Germinal center (tissue), 1 donor: ENCODE measurements at places on chromosomes 5 and 9.

DNA sequence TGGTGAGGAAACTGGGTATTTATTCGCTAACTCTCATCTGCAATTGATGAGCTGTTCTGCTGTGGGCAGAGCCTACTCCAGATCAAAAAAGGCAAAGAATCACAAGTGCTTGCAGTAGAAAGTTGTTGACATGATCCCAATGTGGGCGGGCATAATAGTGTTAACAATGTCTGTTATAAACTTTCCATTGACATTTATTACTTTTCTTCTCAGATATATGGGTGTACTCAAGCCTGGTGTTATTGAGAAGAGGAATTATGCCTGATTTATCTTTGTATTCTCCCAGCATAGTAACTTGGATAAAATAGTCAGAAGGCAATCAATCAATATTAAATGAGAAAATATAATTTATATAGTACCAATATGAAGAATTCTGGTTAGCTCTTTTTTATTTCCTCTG, 47.8 kb downstream of the ZNF474 start:
- no peak for DNase-seq

DNA sequence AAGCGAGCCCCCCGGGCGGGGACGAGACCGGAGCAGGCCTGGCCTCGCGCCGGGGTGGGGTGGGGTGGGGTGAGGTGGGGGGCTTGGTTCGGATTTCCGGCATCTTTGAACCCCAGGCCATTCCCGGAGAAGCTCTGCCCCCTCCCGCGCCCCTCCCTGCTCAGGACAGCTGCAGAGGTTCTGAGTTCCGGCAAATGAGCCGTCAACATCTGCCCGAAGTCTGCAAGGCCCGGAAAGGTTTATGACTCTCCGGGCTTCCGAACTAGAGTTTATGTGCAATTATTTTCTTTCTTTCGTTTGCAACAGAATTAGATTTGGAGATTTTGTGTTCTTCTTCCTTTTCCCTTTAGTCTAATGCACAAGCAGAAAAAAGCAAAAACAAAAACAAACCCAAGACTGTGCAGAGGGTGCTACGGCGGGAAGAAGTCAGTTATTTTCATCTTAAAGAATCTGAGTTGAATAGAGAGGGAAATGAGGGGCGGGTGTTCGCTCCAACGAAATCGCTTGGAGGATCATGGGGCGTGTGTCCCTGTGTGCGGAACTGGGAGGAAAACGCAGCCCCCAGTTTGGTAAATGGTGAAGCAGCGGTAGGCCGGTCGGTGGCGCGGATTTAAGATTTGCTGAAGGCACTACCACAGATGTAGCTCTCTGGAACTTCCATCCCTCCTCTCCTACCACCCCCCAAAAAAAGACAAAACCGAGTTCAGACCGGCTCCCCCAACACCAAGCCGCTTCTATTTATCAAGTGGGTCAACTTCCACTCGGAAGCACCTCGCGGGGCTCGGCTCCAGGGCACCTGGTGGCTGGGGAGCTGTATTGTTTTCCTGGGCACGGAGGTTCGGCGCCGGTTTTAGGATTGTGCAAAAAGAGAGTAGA, 4.8 kb downstream of the LHX2 start:
- no peak for DNase-seq

GRCh38 chr9:135198144-135198543, 110.7 kb downstream of the OLFM1 start:
- no peak for DNase-seq

DNA sequence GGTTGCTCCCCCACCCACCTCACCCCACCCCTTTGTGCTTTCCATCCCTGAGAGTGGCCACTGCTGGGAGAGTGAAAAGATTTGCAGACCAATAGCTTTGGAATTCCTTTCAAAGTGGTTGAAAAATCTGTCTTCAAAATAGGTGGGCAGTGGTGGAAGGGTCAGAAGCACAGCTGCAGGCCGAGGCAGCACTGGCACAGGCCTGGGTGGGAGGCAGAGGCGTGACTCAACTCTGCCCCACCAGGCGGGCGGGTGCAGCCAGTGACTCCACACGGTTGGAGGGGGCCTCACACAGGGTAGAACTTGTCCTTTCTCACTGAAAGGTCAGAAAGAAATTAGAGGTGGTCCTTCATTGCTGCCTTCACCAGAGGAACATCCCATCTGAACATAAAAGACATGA, 214.9 kb upstream of the TBCA start:
- DNase-seq: no peak

DNA sequence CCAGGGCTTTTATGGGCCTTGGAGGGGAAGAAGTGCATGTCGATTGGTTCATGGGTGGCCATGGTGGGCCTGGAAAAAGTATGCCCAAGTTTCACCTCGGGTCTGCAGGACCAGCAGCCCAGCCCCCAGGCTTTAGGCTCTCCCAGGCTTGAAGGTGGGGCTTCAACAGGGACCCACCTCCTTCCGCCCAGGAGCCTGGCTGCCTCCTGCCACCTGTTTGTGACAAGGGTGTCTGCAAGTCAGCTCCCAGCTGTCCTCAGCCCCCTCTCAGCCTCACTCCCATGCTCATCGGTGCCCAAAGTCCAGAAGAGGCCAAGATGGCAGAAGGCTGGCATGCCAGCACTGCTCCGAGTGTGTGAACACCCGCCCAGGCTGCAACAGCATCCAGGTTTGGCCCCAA, 1063.2 kb upstream of the ACO1 start:
- DNase-seq: no peak

GRCh38 chr5:54311176-54311677, 854 bp upstream of the ARL15 start:
- DNase-seq: peak; percentile 5

GRCh38 chr9:87276851-87277261, 220.8 kb upstream of the DAPK1 start:
- DNase-seq: no peak

- DNase-seq: no peak
These were observed 51.8 kb downstream of the SH3TC2 start for GRCh38 chr5:149011084-149011483.

GRCh38 chr9:26727471-26727870, 165.1 kb downstream of the CAAP1 start:
- no peak for DNase-seq

DNA sequence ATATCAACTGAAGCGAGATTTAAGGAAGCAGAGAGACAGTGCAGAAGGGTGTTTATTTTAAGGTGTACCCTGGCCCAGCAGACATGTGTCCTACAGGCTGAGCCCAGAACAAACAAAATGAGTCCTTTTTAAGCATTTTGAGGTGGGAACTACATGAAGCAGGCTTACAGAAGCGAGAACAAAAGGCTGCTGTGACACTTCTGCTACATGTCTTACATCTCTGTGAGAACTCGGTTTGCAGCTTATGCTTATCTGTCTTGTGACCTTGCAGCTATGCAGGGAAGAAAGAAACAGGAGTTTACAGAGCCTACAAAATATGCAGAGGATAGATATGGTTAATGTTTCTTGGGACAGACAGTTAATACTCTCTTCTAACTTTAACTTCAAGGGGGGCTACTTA, 295.9 kb downstream of the CEMIP2 start:
- DNase-seq: no peak

- DNase-seq: no peak
These were observed 14.9 kb upstream of the GABRG2 start for GRCh38 chr5:162052676-162053075.

DNA sequence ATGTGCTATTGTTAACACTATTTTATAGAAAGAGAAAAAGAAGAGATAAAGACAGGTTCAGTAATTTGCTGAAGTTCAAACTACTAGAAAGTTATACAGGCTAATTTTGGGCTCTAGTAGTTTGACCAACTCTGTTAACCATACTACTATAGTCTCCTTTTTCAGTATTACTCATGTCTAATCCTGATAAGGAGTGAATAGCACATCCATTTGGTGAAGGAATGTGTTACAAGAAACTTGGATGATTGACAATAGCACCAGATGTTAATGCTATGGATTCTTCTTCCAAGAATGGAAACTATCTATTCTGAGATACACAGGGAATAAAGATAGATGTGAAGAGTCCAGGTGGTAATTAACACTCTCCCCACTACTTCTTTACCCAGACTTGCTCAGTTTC, 677.3 kb downstream of the PRELID2 start:
- DNase-seq: no peak

GRCh38 chr5:81253875-81254274, 20.8 kb downstream of the CKMT2 start:
- no peak for DNase-seq

DNA sequence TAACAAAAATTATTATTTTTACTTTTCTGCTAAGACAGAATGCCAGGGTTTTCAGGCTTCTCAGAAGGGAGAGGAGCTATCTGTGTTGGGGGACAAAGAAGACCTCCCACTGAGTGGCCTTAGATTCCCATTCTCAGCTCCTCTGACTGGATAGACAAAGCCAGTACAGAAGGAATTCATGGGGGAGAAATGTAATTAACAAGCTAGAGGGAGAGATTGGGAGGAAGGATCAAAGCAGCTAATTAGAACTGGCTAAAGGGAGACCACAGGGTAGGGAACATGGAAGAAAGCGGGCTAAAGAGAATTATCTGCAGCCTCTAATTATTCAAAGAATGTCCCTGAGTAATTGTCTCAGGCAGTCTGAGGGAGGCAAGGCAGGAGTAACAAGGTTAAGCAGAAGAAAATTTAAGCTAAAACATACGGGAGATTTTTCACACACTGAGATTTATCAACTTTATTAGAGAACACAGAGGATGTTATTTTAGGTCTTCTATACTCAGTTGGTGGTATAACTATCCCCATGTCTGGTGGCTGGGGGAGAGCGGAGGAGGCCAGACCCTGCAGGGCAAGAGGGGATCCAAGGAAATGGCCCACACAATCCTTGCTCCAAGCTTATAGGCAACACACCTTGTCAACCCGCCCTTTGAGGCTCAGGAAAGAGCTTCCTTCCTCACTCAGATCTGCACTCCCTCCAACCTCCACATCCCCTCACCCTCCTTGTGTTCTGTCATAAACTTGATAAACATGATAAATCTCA, 87.7 kb upstream of the LRRTM2 start:
- no peak for DNase-seq

GRCh38 chr5:135891268-135891667, 4.4 kb downstream of the IL9 start:
- no peak for DNase-seq

GRCh38 chr5:90503596-90503995, 25.8 kb downstream of the LYSMD3 start:
- no peak for DNase-seq

- no peak for DNase-seq
These were observed 27.4 kb downstream of the BICD2 start for GRCh38 chr9:92737216-92737606.

DNA sequence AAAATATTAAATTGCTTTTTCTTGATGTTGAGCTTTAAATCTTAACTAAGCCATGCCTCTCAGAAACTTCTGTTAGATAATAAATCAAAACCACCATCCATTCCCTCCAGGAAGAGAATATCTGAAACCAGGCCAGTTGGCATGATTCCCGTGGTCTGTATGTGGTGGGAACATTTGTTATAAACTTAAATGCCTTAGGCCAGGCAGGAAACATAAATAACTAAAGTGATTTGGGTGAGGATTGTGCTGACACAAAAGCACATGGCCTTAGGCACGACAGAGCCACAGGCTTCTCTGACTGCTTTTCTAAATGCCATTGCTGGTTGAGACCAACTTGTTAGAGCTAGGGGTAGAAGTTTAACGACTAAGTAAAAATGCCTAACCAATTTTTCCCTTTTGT, 255.9 kb downstream of the GABRG2 start:
- no peak for DNase-seq

DNA sequence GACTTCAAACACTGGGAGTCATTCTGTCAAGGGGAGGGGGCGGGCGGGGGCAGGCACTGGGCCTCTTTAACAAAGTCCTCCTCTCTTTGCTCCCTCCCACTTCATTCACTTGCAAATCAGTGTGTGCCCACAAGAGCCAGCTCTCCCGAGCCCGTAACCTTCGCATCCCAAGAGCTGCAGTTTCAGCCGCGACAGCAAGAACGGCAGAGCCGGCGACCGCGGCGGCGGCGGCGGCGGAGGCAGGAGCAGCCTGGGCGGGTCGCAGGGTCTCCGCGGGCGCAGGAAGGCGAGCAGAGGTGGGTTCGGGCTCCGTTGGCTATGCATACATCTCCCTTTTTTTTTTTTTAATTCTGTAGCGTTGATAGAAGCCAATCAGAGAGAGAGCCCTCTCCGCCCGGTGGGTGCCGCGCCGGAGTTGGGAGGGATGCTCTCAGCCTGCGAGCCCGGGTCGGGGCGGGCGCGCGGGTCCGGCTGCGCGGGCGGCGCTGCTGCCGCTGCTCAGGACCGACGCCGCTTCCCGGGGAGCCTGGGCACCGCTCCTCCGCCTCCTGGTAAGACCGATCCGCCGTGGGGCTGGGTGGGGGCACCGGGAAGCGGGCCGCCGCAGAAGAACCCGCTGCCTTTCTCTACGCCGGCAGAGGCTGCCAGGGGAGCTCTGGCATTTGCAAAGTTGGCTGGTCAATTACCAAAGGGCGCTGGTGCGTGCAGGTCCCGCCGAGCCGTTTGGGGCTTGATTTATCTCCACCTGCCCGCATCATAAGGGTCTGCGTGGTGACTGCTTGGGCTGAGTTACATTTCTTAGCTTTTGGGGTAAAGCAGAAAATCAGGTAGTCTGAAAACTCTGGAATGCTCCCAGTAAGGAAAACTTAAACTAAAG, at the start of gene CDH6:
Gene CDH6, plus strand, starts transcription at position 96 of the 877 bp plus-strand sequence. CDS start 73,788 bp downstream, outside the sequence.
- DNase-seq: no peak

DNA sequence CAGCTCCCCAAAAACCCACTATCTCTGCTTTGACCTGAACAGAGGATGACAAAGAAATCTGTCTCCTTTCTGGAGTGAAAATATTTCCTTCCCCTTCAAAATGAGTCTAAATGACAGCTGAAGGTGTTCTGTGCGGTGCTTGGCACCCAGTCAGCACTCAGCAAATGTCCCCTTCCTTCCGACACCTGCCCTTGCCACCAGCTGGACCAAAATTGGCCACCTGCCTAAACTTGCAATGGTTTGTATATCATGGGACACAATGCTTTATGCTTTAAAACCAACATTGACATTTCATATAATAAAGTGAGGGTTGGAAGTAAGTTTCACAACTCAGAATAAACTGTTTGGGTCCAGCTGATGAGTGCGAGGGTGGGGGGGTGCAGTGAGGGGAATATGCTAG, 7.5 kb upstream of the TTC1 start:
- DNase-seq: no peak

DNA sequence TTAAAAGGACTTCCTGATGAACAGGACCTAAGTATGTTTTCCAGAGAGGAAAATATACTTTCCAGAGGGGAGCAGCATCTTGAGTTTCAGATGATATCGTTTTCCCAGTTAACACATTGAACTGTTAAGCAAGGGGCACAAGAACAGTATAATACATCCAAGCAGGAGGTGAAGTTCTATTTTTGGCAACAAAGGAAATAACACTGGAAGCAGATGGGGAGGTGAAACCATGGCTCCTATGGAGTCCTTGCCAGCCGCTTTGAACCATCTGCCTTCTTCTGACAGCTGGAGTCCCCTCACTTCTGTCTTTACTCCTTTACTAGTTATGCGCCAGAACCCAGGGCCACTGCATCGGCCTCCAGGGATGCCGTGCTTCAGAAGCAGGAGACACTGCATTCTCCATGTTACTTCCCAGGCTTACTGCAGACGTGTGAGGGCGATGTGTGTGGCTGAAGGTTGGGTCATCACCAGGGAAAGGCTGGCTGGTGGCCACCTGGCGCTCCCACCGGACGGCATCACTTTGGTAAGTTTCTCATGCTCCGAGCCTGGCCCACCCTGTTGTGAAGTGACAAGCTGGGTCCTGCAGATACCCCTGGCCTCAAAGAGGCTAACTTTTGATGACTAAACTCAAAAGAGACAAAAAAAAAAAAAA, 77.8 kb downstream of the TTLL11 start:
- DNase-seq: no peak
